Suppressor macrophage (primary cell): ENCODE measurements at places on chromosomes 5 and 9.
A peak's percentile ranks its signal among the peaks of the same experiment; 100 is the strongest.

GRCh38 chr9:91534374-91534773, 110.7 kb upstream of the NFIL3 start:
- no peak for DNase-seq

DNA sequence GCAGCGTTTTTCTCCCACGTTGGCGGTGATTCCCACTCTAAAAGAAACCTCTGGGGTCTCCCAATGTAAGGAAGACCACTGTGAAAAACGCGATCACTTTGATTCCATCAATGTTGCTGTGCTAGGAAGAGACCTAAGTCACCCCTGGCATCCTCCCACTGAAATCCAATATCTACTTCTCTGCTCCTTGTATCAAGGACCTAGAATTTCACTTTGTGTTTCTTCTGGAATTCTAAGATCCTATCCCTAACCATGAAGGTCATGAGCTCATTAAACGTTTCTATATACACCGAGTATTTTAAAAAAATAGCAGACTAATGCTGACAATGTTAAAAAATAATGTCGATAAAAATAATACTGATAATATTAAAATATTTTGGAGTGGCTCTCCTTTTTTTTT, 118.8 kb upstream of the MYO10 start:
- DNase-seq, result no peak

GRCh38 chr5:108669462-108669861, 78.2 kb upstream of the FER start:
- no peak for DNase-seq

DNA sequence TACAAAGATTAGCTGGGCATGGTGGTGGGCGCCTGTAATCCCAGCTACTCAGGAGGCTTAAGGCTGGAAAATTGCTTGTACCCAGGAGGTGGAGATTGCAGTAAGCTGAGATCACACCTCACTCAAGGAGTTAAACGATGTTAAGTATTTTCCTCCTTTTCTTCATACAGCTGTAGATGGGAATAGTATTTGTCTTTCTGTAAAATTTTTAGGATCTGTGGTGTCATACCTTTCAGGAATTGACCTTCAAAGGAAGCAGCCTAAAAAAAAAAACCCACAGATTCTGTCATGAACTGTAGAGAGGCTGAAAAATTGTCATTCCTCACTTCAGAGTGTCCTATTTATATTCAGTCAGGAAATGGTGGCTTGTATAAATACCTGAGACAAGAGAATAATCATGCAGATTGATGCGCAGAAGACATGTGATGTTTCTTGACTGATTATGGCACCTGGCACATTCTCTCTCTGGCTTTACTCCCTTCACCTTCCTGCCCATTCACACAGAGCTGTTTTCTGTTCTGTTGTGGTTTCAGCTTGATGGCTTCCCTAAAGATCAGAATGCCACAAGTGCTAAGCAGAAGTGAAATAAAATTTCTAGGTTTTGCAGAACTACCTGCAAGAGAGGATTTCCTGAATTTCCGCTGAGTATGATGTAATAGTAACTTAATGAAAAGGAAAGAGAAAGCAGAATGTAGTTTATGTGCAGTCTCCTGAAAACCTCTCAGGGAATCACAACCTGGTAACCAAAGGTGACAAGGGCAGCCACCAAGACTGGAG, 3.8 kb downstream of the IFNA1 start:
- DNase-seq, result peak; percentile 51

- no peak for DNase-seq
Measured at GRCh38 chr5:137192293-137192743, 306.8 kb downstream of the SPOCK1 start.

GRCh38 chr5:171520300-171521174, 101.1 kb downstream of the FGF18 start:
- peak; percentile 8 for DNase-seq

GRCh38 chr9:15746905-15747304, 194.1 kb downstream of the CCDC171 start:
- DNase-seq, result no peak

- DNase-seq, result no peak
Measured at GRCh38 chr9:16131264-16131663, 578.4 kb downstream of the CCDC171 start.

DNA sequence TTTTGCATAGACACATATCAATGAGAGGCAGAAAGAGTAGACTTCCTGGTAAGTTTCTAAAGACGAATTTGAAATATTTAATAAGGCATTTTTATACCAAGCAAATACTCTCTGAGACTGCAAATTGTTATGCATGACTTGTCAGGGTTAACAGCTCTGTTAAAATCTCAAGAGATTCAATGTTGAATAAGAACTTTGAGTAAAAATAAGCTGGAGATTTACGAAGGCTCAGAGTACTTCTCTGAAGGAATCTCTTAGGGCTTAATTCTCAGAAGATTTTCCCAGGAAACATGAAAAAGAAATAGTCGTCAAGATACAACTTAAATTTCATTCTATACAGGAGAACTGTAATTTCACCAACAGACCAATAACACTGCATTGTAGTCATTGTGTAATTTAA, 259.4 kb downstream of the CDH18 start:
- DNase-seq, result no peak

DNA sequence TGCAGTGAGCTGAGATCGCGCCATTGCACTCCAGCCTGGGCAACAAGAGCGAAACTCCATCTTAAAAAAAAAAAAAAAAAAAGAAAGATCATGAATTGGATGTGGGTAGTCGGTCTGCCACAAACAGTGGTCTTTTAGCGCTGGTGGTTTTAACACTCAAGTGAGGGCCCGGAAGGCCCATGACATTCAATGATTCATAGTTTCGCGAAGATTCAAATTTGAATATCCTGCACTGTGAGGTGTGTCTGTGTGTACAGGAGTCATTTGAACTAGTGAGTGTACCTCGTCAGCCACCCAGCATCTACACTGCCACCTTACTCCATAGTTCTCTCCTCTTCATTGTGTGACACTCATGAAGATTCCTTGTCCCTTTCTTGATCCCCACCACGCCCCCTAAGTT, 41.3 kb downstream of the CFAP77 start:
- DNase-seq, result no peak
